ENCODE measurements at places on chromosomes 13 and 19.

DNA sequence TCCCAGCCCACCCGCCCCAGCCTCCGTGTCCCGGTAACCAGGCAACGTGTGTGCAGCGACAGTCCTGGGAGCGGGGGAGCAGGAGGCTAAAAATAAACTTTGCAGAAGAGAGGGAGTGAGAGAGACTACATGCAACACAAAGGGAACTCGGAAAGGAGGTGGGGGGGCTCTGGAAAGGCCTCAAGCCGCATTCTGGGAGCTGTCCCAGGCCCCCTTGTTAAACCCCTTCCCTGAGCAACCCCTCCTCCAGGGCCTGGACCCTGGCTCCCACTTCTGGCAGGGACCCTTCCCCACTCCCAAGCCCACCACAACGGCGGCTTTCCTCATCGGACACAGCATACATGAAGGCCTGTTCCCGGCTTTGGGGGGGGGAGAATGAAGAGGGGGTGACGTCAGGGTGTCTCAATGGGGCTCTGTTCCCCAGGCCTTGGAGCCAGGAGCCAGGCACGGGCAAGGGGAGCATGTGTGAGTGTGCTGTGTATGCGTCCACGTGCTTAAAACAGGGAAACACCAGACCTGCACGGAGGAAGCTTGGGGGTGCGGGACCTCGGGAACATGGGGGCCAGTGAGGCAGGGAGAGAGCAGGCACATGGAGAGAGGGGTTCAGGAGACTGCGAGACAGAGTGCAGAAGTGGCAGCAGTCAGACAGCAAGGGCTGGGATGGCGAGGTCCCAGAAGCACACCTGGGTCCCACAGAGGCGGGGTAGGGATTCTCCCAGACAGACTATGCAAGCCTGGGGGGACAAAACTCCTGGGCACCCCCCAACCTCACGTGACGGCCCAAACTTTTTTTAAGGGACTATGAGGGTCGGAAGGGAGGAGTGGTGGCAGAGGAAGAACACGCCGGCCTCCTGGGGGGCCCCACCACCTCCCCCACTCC lies 2.3 kb downstream of the ERF start:
- no peak for DNase-seq

DNA sequence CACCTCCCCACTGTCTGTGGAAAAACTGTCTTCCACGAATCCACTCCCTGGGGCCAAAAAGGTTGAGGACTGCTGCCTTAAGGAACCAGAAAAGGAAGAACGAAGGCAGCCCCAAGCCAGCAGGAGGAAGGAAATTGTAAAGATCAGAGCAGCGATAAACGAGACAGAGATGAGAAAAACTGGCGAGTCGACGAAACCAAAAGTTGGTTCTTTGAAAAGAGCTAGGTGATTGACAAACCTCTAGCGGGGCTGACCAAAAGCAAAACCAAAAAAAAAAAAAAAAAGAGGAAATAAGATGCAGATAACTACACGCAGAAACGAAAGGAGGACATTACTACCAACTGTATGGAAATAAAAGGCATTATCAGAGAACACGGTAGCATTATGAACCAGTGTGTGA lies 76.9 kb downstream of the GADD45B start:
- no peak for DNase-seq

DNA sequence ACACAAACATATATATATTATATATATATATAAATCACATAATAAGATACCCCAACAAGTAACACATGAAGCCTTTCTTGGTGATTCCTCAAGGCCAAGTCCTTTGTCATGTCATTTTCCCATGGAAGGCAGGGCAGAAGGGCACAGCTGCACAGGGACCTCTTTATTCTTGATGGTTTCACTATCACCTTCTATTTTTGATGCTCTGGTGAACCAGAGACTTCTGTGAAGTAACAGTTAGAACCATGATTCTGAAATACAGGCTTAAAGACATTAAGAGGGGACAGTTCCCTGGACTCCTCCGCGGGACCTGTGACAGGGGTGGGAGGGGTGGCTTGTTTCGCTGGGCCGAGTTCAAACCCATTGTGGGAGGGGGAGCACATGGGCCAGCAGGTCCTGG lies 104.0 kb downstream of the DGKH start:
- DNase-seq = no peak

DNA sequence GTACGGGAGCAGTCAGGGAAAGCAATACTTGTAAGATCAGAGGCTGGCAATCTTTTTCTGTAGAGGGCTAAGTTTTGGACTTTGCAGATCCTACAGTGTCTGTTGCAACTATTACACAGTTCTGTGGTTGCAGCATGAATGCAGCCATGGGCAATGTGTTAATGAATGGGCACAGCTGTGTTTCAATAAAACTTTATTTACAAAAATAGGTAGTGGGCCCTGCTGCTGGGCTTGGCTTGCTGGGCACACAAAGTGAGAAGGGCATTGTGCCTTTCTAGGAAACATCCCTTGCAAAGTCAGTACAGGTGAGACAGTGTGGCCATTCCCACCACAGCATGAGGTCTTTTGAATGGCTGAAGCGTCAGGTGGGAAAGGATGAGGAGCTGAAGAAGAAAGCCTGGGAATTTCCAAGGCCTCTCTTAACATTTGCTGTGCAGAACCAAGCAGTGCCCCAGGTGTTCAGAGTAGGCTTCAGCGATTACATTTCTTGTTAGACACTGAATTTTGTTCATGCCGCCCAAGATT lies 9.1 kb downstream of the KL start:
- no peak for DNase-seq

DNA sequence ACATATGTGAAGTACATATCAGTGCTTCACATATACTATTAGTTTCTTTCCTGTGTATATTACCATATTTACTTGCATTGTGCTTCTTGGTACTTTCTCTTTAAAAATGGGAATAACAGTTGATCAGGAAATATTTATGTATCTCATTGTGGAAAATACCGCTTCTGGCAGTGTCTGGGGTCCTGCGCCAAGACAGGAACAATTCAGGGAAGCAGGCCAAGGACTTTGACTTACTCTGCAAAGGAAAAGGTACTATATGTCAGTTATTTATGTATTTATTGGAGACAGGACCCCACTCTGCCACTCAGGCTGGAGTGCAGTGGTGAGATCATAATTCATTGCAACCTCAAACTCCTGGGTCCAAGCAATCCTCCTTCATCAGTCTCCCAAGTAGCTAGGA lies 57.7 kb upstream of the NBEA start:
- DNase-seq = no peak

DNA sequence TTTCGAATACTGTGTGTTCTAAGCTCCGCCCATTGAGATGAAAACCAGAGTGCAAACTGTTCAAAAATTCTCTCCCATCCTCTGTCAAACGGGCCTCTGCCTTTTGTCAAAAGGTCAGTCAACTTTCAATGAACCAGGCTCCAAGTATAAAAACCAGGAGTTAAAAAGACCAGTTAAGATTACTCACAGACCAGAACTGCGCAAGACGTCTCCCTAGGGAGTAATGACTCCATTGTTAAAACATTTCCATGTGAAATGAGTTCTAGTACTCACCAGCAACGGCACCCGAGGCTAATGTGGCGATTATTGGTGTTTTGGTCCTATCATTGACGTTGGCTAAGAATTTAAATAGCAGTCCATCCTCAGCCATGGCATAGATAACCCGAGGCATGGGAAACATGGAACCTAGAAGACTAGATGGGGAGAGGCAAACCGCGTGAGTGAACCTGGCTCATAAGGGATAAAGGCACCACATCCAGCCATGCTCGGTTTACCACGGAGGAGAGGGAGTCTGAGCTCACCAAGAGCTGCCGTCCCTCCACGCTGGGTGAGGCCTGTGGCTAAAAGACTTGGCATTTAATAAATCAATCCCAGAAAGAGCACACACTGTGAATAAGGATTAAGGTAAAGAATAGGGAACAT lies 73.3 kb downstream of the SLC7A1 start:
- DNase-seq = no peak
